Right ventricle myocardium inferior (tissue), 1 donor: ENCODE measurements at places on chromosomes 2 and 18.

- DNase-seq = no peak
These were observed 151.6 kb upstream of the LRATD1 start for GRCh38 chr2:14480906-14481305.

GRCh38 chr18:48455555-48456478 is 46.6 kb upstream of the ZBTB7C start:
- no peak for DNase-seq

DNA sequence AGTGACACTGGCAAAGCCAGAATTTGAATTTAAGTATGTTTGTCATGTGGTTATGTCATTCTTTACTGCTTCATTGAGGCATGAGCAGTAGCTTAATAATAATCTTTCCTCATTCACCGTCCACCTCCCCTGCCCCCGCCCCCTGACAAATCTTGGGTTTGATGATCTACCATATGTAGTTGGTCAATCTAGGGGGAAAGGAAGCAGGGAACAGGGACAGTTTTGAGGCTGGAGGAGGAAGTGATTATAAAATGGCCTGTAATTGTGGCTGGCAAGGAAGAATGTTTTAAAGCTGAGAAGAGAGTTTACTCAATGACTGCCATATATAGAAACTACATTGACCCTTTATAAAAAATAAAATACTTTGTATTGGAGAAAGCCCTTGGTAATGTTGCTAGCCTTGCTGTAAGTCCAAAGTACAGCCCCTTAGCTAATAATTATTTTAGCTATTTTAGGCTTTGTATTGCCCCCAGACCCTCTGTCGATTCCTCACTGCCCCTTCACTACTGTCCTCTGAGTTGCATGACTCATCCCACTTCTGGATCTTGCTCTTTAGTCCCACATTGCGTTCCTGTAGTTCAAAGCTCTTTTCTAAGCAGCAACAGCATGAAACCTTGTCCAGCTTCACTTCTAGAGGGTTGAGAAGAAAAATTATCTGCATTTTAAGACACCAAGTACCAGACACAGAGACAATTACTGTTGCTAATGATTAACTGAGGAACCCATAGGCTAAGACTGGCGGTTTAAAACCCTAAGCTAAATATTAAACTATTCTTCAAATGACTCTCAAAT is 38.4 kb downstream of the PELI1 start:
- DNase-seq = no peak

GRCh38 chr2:168457190-168457895 is 1.3 kb downstream of the CERS6 start:
- no peak for DNase-seq

GRCh38 chr2:17599617-17600016 is 59.1 kb downstream of the VSNL1 start:
- DNase-seq = no peak
